ENCODE measurements at places on chromosomes 4 and X.
A peak's percentile ranks its signal among the peaks of the same experiment; 100 is the strongest.

GRCh38 chr4:2943364-2944090 is 19.7 kb downstream of the NOP14 start:
- no peak for DNase-seq
- H3K27me3 ChIP-seq: no peaks in the 10 kb centered on the region
- peaks cover 98% of the 10 kb centered on the region for H3K36me3 ChIP-seq
- no peaks in the 10 kb centered on the region for H3K4me1 ChIP-seq
- no peak overlapping the region for H3K27ac ChIP-seq
- no peak overlapping the region for H3K4me3 ChIP-seq

GRCh38 chr4:155742310-155743015 is 16.4 kb upstream of the GUCY1B1 start:
- no peaks in the 10 kb centered on the region for H3K36me3 ChIP-seq
- H3K27ac ChIP-seq: no peak overlapping the region
- no peak overlapping the region for H3K4me3 ChIP-seq
- no peak for DNase-seq

DNA sequence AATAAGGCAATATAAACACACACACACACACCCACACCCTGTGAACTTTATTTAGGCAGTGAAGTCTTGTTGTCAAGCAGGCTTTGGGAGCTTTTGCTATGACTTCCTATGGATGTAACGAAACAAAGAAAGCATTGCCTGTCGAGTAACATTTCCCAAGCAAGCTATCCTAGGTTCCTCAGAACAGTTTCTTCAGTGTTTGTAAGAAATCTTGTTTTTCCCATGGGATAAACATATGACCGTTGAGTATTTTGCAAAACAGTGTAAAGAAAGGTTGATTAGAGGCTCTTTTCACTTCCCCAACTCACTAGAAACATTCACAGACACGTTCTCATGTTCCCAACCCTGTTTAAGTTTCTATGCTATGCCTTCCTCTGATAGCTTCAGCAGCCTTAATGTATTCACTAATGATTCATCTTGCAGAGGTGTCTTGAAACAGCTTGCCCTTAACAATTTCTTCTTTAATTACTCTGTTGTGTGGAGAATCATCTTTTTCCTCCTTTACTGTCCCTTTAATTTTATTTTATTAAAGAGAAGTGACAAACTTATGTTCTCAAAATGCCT is 1947.1 kb upstream of the TENM3 start:
- no peaks in the 10 kb centered on the region for H3K36me3 ChIP-seq
- no peak overlapping the region for H3K4me3 ChIP-seq
- no peak for DNase-seq
- no peaks in the 10 kb centered on the region for H3K27me3 ChIP-seq
- no peak overlapping the region for H3K27ac ChIP-seq
- H3K4me1 ChIP-seq: no peaks in the 10 kb centered on the region

DNA sequence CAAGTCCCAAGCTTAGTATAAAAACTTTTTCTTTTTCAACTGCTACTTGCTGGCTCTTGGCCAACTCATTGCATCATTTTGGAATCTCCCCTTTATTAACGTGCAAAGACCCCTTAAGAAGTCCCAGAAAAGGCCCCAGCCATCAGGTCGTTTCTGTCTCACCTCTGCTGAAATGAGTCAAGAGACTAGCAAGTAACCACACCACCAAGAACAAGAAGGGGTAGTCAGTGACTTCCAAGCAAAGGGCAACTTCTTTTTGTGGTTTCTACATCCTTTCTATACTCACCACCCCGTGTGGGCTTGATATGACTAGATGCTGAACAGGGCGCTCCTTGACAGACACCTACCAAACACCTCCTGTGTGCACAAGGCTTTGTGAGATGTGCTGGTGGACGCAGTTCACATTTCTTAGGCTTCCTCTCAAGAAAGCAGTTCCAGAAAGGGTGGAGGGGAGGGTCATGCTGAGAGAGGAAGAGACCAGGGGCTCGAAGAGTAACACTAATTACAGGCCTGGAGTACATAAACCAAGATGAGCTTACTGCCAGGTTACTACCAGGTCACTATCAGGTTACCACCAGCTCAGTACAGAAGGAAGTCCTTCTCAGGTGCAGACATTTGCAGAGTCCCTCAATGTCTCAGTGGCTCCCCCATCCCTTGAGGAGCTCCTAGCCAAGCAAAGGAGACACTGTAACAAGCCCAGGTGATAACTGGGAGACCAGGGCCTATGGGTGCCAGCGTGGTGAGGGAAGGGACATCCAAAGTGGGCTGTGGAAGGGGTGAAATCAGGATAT is 19.3 kb downstream of the JAKMIP1 start:
- H3K27ac ChIP-seq: no peak overlapping the region
- no peak overlapping the region for H3K4me3 ChIP-seq
- no peaks in the 10 kb centered on the region for H3K36me3 ChIP-seq
- no peaks in the 10 kb centered on the region for H3K4me1 ChIP-seq
- H3K27me3 ChIP-seq: no peaks in the 10 kb centered on the region

- no peak for DNase-seq
- H3K4me1 ChIP-seq: no peaks in the 10 kb centered on the region
- no peaks in the 10 kb centered on the region for H3K36me3 ChIP-seq
- no peak overlapping the region for H3K27ac ChIP-seq
Observed at GRCh38 chr4:144403893-144404292, 242.1 kb upstream of the HHIP start.

GRCh38 chr4:165381821-165382373 is 3.1 kb downstream of the CPE start:
- H3K27ac ChIP-seq: no peak overlapping the region
- no peak overlapping the region for H3K4me3 ChIP-seq
- H3K4me1 ChIP-seq: peaks cover 8% of the 10 kb centered on the region
- DNase-seq: no peak
- no peaks in the 10 kb centered on the region for H3K36me3 ChIP-seq

DNA sequence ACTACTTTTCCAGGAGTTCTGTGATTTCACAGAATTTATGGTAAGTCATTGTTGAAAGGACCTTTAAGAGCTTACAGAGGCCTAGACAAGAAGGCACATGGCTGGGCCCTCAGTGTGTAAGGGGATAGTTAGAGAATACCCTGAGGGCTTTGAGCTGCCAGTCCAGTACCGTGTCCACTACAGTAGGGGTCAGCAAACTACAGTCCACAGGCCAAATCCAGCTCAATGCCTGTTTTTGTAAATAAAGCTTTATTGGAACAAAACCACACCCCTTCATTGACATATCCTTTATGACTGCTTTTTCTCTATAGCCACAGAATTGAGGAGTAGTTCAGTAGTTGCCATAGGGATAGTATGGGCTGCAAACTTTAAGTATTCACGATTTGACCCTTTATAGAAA is 176.2 kb downstream of the MID1 start:
- H3K36me3 ChIP-seq: no peaks in the 10 kb centered on the region
- DNase-seq: no peak
- no peak overlapping the region for H3K4me3 ChIP-seq
- no peak overlapping the region for H3K27ac ChIP-seq

DNA sequence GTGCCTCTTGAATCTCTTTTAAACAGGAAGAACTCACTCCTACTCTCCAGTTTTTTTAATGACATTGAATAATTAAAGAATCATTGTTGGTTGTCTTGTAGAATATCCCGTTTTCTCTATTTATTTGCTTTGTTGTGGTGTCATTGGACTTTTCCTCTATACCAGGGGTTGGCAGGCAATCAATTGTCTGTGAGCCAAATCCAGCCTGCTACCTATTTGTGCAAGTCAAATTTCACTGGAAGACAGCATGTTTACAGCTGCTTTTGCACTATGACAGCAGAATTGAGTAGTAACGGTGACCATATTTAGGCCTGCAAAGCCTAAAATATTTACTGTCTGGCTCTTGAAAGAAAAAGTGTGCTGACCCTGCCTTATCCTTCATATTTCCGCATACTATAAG is 34.8 kb downstream of the POLA1 start:
- peaks cover 12% of the 10 kb centered on the region for H3K4me1 ChIP-seq
- peaks cover 15% of the 10 kb centered on the region for H3K36me3 ChIP-seq
- H3K27ac ChIP-seq: no peak overlapping the region
- no peaks in the 10 kb centered on the region for H3K27me3 ChIP-seq
- no peak overlapping the region for H3K4me3 ChIP-seq
- DNase-seq: no peak

DNA sequence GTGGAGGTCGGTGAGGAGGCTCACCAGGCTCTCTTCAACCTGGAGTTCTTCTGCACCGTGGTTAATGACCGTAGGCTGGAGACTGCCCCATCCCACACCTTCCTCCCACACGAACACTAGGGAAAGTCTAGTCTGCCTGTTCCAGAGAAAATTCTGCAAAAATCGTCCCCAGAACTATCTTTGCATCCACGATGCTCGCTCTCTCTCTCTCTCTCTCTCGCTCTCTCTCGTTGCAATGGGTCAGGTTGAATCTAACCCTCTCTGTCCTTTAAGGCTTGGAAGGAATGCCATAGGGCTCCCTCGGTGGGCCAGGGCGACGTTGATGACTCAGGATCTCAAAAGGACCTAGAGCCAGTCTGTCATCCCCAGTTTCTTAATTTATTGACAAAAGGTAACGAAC is 111.4 kb downstream of the DCTD start:
- H3K4me1 ChIP-seq: peaks cover 20% of the 10 kb centered on the region
- no peak overlapping the region for H3K27ac ChIP-seq
- H3K27me3 ChIP-seq: peaks cover 4% of the 10 kb centered on the region
- no peak for DNase-seq
- no peaks in the 10 kb centered on the region for H3K36me3 ChIP-seq

GRCh38 chr4:153645183-153645582 is 38.9 kb upstream of the TLR2 start:
- H3K4me1 ChIP-seq: peaks cover 84% of the 10 kb centered on the region
- no peak for DNase-seq
- no peak overlapping the region for H3K27ac ChIP-seq
- H3K36me3 ChIP-seq: no peaks in the 10 kb centered on the region

DNA sequence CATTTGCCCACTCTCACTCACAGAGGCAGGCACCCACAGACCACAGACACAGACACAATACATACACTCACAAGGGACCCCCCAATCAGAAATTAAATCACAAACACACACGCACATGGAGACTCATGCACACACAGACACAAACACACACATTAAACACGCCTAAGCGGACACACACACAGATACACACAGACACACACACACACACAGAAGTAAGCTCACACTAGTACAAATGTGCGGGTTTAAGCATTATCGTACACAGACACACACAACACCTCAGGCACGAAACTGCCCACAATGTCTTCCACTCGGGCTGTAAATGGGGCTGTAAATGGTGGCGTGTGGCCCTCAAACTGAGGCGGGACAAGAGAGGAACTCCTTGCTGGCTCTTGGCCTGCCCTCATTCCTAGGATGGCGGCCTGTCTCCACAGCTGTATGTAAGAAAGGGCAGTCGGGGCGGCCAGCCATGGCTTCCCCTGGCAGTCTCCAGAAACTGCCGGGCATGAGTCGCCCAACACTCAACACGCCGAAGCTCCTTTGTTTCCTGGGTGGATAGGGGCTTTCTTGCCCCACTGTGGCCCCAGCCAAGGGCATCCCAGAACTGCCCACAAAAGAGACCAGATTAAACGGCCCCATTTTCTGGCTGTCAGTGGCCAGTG is 53.9 kb downstream of the NBDY start:
- peak overlapping the region; percentile 64 for H3K27ac ChIP-seq
- H3K27me3 ChIP-seq: no peaks in the 10 kb centered on the region
- H3K4me3 ChIP-seq: peak overlapping the region; percentile 22
- no peak for DNase-seq
- peaks cover 46% of the 10 kb centered on the region for H3K4me1 ChIP-seq

GRCh38 chr4:71814433-71814832 is 30.6 kb upstream of the GC start:
- H3K36me3 ChIP-seq: no peaks in the 10 kb centered on the region
- no peak overlapping the region for H3K27ac ChIP-seq
- no peak for DNase-seq
- no peak overlapping the region for H3K4me3 ChIP-seq
- no peaks in the 10 kb centered on the region for H3K27me3 ChIP-seq
- no peaks in the 10 kb centered on the region for H3K4me1 ChIP-seq

- no peaks in the 10 kb centered on the region for H3K36me3 ChIP-seq
- peak overlapping the region; percentile 98 for H3K27ac ChIP-seq
- DNase-seq: peak; percentile 83
- H3K4me3 ChIP-seq: peak overlapping the region; percentile 53
Observed at GRCh38 chr4:158810487-158811215, 41.8 kb downstream of the FNIP2 start.

GRCh38 chr4:26141911-26142638 is 178.7 kb upstream of the RBPJ start:
- DNase-seq: peak; percentile 42
- no peak overlapping the region for H3K4me3 ChIP-seq
- no peak overlapping the region for H3K27ac ChIP-seq
- no peaks in the 10 kb centered on the region for H3K27me3 ChIP-seq

GRCh38 chr4:107988763-107989035 is 990 bp upstream of the HADH start:
- DNase-seq: no peak
- H3K27ac ChIP-seq: no peak overlapping the region

GRCh38 chrX:2608638-2609430 is 82.3 kb upstream of the CD99 start:
- H3K4me1 ChIP-seq: peaks cover 28% of the 10 kb centered on the region
- no peaks in the 10 kb centered on the region for H3K36me3 ChIP-seq
- peak overlapping the region; percentile 93 for H3K27ac ChIP-seq
- H3K27me3 ChIP-seq: no peaks in the 10 kb centered on the region
- peak overlapping the region; percentile 88 for H3K4me3 ChIP-seq

- no peak for DNase-seq
- H3K27ac ChIP-seq: no peak overlapping the region
- H3K27me3 ChIP-seq: peaks cover 11% of the 10 kb centered on the region
- peaks cover 6% of the 10 kb centered on the region for H3K4me1 ChIP-seq
- H3K36me3 ChIP-seq: no peaks in the 10 kb centered on the region
Observed at GRCh38 chr4:37586194-37586593, 100.0 kb downstream of the RELL1 start.

Measured in CD14-positive monocyte (primary cell).